ENCODE measurements at places on chromosomes 5 and 9.

DNA sequence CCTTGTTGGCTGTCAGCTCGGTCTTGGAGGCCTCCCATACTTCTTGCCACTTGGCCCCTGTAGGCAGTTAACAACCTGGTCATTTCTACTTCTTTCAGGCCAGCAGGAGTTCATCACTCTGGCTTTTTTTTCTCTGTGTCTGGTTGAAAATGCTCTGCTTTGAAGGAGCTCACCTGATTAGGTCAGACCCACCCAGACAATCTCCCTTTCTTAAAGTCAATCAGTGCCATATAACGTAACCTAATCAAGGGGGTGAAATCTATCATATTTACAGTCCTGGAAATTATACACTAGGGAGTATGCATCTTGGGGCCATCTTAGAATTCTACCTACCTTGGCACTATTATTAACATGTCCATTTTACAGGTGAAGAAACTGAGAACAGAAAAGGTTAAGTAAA, 155.4 kb downstream of the SREK1 start:
- DNase-seq, result no peak

- no peak for DNase-seq
Observed at GRCh38 chr9:120348951-120349429, 231.0 kb downstream of the CDK5RAP2 start.

DNA sequence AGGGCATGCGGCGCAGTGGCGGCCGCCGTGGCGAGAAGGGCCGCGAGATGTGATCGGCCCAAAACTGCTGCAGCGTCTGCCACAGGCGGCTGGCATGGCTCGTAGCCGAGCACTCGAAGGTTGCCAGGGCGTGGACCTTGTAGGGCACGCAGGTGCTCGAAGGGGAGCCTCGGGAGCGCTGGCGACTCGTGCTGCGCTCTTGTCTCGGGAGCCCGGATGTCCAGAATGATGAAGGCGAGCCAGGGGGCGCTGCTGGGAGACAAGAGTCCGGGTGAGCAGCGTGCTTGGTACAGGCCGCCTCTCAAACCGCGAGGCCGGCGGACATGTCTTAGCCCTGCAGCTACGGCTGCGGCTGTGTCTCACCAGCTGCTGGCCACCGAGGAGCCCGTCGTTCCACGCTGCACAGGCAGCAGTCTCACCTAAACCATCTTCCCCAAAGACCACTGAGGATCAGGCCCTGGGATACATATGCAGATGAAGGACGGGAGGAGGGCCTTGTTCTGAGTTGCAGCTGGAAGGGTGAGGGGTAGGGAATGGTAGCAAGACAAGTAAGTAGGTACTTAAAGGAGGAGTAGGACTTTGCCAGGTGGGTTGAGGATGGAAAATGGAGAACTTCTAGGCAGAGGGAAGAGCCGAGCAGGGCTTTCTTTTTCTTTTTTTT, 1.7 kb downstream of the CBY3 start:
- no peak for DNase-seq

GRCh38 chr5:116521173-116521872, 53.3 kb downstream of the SEMA6A start:
- DNase-seq, result no peak

DNA sequence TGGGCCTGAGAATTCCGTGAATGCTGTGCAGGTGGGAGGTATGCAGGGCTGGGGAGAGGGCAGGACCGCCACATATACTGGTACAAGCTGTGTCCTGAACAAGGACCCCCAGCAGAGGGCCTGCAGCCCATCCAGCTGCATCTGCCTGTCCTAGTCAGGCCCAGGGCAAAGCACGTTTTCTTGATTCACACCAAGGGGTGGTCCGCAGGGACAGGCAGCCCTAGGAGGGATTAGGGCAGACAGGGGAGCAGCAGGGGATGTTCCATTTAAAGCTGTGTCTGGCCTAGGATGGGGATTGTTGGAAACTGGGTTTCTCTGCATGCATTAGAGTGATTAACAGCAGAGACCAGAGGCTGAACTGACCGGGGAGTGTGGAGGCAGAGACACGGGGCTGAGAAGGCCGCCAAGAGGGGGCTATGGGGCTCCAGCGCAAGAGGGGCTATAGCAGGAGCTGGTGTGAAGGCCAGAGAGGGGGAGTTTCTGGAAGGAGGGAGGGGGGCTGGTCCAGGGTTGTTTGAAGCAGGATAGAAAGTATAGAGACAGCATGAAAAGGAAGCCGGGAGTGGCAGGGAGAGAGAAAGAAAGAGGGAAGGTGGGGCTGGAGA, 2.7 kb downstream of the GRM6 start:
- DNase-seq, result no peak

- DNase-seq, result no peak
Observed at GRCh38 chr5:579746-580366, 32.3 kb upstream of the CEP72 start.

- no peak for DNase-seq
Observed at GRCh38 chr9:92637326-92637725, 32.6 kb downstream of the IPPK start.

GRCh38 chr5:110165366-110165765, 475.6 kb downstream of the MAN2A1 start:
- DNase-seq, result no peak

DNA sequence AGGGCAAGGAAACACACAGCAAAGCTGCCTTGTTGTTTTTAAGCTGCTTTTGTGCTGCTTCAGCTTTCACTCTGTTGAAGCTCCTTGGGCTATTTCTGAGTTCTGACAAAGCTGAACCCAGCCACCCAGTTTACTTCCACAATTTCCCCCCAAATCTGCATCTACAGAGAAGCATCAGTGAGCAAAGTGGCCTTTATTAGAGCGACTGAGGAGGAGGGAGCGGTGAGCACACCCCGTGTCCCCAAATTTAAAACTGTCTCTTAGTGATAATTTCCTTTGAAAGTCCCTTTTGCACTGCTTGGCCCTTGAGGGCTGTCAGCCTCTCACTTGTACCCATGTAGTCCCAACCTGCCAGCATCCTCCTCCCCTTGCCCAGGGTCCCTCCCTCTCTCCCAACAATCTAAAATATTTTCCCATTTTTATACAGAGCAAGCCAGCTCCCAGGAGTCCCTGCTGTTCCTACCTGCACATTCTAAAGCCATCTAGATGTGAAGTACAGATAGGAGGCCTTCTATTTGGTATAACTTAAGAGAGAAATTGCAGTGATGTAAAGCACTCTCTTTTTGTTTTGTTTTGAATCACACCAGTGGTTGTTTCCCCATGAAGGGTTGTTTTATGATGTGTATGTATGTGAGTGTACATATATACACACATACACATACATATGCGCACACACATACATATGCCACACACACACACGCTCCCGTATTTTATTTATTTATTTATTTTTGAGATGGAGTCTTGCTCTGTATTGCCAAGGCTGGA, 313.5 kb downstream of the TLE4 start:
- no peak for DNase-seq

- no peak for DNase-seq
Observed at GRCh38 chr9:8392866-8393265, 593.3 kb upstream of the DMAC1 start.

- no peak for DNase-seq
Observed at GRCh38 chr9:79616971-79617370, 45.2 kb downstream of the TLE4 start.

- no peak for DNase-seq
Observed at GRCh38 chr5:40505031-40505430, 174.7 kb upstream of the PTGER4 start.

DNA sequence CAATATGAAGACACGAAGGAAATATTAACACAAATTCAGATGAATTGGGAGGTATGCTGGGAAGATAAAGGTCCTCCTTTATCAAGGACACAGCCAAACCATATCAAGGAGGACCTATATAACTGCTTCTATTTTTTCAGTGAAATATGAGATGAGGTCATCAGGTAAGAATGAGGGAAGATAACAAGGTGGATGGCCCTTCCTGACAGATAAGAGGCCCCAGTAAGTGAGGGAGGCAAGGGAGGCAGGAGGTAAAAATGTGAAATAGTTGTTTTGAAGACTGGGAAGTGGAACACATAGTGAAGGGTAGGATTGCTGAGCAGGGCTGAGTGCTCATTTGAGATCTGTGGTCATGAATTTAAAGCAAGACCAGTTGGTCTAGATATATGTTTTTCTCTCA, 60.0 kb upstream of the FOXE1 start:
- DNase-seq, result no peak

DNA sequence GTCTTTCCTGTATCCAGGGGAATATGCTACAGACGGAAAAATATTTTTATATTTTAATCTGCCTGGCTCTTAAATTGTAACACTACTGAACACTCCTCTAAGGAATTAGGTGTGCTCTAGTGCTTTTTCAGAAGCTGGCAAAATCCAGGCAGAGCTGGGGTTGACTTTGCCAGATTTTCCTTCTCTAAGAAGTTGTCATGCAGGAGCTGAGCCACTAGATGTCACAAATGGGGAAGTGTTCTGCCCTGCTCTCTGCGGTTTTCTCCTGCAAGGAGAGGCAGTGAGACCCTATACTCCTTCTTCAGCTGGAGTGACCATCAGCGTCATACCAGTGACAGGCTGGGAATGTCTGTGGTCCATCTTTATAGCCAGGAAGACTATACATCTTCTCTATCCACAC, 112.5 kb downstream of the HAPLN1 start:
- DNase-seq, result no peak

GRCh38 chr5:40679913-40680681, at the start of gene PTGER4:
Gene PTGER4, plus strand, starts transcription at chr5:40679915. Its CDS starts 1,079 bp downstream, at chr5:40680994.
- DNase-seq, result no peak

DNA sequence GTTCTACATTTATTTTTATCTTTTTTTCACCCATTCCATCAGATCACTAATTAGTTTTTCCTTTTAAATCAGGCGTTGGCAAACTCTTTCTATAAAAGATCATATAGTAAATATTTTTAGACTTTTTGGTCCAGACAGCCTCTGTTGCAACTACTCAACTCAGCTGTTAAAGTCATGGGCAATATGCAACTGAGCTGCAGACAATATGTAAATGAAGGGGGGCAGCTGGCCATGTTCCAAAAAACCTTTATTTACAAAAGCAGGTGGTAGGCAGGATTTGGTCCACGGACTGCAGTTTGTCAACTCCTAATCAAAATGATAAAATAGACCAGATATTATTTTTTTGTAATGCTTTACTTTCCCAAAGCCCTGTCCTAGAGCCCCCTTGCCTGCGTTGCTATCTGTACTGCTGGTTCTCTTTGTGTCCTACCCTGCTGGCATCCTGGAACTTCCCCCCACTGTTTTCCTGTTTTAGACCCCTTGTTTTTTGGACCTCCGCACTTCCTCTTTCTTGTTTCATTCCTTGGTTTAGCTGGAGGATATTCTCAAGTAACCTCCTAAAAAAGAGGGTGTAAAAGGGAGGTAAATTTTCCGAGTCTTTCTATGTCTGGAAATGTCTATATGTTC, 24.7 kb upstream of the TNFSF8 start:
- no peak for DNase-seq

- no peak for DNase-seq
Observed at GRCh38 chr9:23733495-23734078, 92.5 kb downstream of the ELAVL2 start.

GRCh38 chr5:161278739-161279660, 267.5 kb downstream of the GABRB2 start:
- DNase-seq, result no peak

DNA sequence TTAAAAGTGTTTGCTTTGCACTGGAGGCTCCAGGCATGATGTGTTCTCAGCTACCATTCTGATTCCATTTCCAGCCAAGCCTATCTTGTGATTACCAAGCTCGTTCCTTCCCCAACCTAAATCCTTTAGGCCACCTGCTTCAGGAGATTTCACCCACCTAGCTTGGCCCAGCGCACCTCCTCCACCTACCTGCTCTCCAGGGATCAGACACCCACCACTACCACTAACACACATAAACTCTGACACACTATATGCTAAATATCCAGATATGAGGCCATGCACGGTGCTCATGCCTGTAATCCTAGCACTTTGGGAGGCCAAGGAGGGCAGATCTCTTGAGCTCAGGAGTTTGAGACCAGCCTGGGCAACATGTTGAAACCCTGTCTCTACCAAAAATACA, 2.4 kb downstream of the MYORG start:
- no peak for DNase-seq

DNA sequence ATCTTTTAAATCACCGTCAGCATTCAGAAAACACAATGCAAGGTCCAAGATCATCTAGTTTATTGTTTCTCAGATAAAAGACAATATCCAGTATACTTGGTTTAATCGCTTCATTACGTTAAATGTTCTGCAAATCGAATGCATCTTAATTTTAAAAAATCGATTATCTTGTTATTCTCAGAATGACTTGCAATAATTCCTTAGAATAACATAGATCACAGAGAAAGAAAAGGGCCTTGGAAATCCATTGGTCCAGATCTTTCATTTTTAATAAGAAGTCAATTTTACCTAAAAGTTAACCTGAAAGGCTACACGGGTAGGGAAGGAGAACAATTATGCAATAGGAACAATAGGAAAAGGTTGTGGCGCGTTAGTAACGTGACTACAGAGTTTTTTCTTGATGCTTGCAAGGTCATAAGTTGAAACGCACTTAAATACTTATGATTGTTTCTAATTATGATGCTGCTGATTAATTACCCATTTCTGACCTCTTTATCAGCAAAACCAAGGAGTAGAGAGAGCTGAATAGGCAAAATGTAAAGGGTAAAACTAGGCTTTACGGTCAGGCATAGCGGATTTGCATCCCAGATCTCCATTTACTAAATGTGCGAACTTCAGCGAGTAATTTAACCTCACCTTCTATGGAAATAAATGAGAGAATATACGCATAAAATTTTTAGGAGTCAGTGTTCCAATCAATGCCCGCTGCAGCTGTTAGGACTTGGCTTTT, 769 bp upstream of the LYRM7 start:
- no peak for DNase-seq

DNA sequence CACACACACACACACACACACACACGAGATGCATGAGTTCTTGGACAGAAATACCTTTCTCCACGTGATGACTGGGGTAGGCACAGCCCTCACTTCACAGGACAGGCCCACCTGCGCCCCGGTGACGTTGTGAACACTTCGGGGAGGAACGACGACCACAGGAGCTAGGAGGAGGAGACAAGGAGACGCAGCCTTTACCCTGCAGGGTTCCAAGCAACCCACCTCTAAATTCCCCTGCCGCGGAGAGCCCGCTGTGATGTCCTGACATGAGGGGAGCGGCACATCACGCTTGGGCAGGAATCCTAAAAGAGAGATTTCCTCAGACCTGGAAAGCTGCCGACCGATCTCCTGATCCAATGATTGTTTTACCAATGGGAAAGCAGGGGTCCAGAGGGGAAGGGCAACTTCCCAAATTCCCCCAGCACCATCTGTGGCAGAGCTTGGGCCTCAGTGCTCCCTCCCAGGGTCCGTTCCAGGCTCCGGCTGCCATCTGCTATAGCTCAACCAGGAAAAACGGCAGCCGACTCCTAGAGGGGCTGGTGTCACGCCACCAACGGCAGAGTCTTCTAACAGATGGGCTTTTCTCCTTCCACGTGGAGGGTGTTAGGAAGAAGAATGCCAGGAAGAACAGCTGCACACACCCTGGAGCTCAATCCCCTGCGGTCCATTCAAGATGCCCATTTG, 10.1 kb downstream of the IGFBPL1 start:
- no peak for DNase-seq

DNA sequence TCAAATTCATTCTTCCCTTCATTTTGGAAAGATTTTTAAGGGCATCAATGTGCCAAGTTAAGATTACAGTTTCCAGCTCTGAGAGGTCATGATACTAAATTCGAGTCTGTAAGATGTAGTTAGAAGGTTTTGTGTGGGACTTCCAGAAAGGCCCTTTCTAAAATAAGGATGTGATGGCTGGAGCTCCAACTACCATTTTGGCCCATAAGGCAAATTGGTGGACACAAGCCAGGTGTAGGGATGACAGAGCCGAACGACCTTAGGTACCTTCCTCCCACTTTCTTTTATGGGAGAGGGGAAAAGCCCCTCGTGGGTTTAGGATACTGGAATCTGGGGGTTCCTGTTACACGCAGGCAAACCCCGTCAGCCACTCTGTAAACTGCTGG, 54.3 kb upstream of the PTPDC1 start:
- DNase-seq, result no peak

- no peak for DNase-seq
Observed at GRCh38 chr5:122358372-122358979, 46.4 kb downstream of the SNCAIP start.
